ENCODE measurements at places on chromosomes 7 and 10. TPM values are rescaled to one million over a fixed set of nuclear protein-coding genes. Genes with fewer than 3 reads are reported as not detected.
A peak's percentile ranks its signal among the peaks of the same experiment; 100 is the strongest.

DNA sequence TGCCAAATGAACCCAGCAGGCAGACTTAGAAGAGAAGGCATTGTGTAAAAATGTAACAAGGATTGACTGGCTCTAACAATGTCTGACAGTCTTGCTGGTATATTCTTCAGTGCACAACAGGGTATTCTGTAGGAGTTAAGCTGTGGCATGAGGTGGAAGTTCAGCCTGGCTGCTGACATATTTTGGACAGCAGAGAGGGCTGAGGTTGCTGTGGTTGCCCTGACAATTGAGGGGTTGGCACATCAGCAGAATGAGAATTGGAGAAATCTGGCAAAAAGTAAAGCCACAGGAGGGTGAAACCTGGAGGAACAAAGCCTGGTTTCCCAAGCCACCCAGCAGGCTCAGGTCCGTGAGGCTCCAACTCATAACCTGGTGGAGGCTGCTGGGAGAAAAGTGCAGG lies 220.2 kb downstream of the JAZF1 start:
- no peak for DNase-seq

DNA sequence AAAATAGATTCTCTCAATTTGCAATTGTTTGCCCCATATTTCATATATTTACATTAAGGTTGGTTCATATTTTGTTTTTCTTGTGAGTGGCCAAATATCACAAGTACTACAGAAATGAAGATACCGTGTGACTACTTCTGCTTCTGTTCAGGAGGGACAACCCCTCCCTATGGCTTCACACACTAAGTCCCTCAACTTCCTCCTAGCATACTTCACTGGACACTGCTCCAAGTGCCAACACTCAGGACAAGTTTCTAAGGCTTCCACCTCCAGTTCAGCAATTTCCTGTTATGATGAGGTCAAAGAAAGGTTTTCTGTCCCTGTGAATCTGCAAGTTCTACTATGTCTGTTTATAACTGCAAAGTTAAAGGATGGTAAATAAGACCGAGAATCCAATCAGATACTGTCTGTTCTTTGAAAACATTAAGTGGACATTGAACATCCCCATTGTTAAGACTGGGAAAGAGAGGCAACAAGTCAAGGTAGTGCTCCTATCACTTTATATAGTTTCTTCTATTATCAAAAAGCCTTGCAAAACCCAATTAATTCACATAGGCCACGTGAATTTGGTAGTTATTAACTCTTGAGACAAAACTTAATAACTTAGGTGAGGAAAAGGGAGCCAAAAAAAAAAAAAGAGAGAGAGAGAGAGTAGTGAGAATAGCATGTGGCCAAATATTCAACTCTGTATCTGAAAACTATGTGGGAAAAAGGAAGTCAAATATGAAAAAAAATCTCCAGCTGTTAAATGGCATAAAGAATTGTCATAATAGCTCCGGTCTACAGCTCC lies 81.3 kb upstream of the DKK1 start:
- no peak for DNase-seq

- no peak for DNase-seq
These were observed 16.4 kb upstream of the FAM20C start for GRCh38 chr7:175955-176354.

DNA sequence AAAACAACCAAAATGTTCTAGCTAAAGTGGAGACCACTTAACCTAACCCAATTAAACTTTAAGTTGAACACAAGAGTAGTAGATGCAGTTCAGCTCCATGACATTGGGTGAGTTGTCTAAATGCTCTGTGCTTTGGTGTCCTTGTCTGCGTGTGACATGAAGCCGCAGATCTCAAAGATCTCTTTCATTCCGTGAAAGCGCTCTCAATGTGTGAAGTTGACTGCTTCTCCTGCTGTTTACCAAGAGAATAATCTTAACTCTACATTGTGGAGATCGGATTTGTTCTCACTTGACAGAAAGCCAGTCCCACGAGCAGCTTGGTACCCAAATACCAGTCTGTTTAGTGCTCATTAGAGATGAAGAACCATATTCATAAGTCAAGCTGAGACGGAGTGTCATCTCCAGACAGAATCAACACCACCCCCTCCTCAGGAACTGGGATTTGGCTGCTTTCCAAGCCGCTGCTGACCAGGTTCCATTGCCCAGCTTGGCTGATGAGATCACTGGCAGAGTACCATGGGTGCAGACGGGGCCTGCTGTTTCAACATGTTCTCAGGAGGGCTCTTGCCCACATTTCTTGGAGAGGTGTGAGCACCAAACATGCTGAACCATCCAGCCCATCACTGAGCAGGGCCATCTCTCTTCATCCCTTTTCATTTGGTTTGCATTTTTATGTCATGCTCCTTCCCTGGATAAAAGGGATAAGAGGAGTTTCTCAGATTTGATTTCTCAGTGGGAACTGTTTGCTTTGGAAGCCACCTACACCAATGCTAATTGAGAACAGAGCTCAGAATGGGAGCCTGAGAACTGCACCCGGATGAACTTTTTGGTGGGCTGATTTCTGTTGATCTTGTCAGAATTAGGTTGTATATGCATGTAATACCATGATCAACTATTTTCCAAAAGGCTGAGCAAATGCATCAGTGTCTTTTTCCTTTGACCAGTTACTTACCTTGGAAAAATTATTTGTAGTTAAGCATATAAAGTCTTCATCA lies 95.8 kb upstream of the AGBL3 start:
- peak; percentile 75 for DNase-seq

DNA sequence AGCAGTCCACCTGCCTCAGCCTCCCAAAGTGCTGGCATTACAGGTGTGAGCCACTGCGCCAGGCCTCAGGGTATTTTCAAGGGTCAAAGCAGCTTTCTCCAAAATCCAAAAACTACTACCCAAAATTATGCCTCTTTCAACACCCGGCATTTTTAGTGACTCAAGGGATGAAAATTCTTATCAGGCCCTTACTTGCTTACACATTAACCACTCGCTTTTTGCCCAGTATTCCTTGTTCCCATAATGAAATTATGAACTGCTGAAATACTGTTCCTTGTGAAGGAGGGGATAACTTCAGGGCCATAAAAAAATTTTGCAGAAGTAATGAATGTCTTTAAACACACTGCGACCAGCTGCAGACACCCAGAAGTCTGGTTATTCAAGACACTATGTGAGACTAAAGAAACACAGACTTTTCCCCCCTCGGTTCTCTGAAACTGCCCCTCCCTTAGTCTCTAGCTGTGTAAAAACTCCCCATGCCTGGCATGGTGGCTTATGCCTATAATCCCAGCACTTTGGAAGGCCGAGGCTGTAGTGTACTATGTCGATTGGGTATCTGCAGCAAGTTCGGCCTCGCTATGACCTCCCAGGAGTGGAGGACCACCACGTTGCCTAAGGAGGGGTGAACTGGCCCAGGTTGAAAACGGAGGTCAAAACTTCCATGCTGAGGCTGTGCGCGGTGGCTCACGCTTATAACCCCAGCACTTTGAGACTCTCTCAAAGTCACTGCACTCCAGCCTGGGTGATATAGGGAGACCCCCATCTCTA lies 12.0 kb downstream of the FXYD4 start:
- no peak for DNase-seq

DNA sequence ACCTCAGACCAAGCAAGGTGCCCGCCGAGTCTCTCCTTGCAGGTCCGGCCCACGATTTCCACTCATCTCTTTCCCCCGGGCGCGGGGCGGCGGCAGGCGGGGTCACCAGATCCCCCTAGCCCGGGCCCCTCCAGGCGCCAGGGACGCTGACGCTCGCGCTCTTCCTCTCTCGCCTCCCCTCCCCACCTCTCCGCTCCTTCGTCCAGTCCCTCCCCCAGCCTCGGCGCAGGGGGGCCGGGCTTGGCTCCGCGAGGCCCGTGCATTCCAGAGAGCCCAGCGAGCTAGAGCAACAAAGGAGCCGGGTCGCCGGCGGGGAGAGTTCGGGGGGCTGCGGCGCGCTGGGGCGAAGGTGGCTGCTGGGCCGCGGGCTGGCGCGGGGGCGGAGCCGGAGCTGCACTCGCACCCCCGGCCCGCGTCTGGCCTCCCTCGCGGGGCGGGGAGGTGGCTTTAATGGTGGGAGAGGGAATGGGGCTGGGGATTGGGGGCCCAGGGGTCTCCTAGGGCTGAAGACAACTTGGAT lies at the start of gene SMO:
TSS of gene SMO (plus strand) at position 262 of the 520 bp plus-strand sequence. CDS start 519 bp downstream, outside the sequence.
- peak; percentile 84 for DNase-seq

FAM24B gene
- total RNA-seq: 0.66 TPM

CAMK2B gene
- total RNA-seq: 95.5 TPM

LGI1 gene
- total RNA-seq: 0.21 TPM
